ENCODE measurements at places on chromosomes 2 and 18.

GRCh38 chr2:65450810-65451209 lies 18.4 kb upstream of the SPRED2 start:
- DNase-seq: no peak

GRCh38 chr18:11108947-11109346 lies 40.4 kb downstream of the PIEZO2 start:
- no peak for DNase-seq

GRCh38 chr2:219251656-219252055 lies 1.4 kb upstream of the TUBA4B start:
- no peak for DNase-seq

DNA sequence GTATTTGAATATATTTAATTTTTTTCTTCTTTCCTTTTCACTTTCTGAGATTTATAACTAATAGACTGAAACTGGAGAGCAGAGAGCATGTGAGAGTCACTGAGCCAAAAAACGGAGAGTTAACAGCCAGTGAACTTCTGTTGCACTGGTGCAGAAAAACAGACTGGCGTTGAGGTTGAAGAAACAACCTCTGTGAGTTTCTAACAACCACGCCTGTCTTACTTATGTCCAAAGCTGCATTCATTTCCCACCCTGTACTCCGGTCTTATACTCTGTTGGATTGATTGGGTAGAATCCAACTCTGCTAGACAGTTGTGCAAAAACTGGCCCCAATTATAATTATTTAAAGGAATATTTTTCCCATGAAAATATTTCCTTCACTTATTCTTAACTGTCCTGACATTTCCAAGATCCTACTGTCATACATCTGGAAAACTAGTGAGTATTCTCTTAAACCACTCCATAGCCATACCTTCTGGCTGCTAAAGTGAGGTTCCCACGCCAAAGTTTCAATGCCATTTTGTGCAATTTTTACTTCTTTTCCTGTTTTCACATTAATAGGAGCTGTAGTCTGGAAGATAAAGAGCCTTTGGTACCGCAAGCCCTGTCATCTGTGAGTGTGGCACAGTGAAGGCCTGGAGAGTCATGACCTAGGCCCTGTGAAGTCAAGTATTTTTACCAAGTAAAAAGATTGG lies 9.4 kb downstream of the CYP1B1 start:
- DNase-seq: no peak

- no peak for DNase-seq
Observed at GRCh38 chr2:53091183-53091582, 676.4 kb upstream of the CHAC2 start.

DNA sequence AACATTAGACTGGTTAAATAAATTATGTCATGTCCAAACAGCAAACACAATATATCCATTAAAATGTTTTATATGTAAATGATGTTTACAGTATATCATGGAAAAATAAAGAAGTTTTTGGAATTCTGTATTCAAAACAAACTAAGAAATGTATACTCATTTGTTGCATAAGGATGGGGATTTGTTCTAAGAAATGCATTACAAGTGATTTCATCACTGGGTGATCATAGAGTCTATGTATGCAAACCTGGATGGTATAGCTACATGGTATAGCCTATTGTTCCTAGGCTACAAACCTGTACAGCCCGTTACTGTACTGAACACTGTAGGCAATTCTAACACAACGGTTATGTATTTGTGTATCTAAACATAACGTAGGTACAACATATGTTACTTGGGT lies 35.1 kb downstream of the ARL5A start:
- DNase-seq: no peak

All from central memory CD4-positive, alpha-beta T cell (primary cell).